ENCODE measurements at places on chromosomes 4 and X.
A peak's percentile ranks its signal among the peaks of the same experiment; 100 is the strongest.

GRCh38 chrX:107675823-107676555, 47.7 kb downstream of the PRPS1 start:
- no peak for DNase-seq

GRCh38 chr4:56704089-56704871, 23.2 kb upstream of the HOPX start:
- DNase-seq, result no peak

DNA sequence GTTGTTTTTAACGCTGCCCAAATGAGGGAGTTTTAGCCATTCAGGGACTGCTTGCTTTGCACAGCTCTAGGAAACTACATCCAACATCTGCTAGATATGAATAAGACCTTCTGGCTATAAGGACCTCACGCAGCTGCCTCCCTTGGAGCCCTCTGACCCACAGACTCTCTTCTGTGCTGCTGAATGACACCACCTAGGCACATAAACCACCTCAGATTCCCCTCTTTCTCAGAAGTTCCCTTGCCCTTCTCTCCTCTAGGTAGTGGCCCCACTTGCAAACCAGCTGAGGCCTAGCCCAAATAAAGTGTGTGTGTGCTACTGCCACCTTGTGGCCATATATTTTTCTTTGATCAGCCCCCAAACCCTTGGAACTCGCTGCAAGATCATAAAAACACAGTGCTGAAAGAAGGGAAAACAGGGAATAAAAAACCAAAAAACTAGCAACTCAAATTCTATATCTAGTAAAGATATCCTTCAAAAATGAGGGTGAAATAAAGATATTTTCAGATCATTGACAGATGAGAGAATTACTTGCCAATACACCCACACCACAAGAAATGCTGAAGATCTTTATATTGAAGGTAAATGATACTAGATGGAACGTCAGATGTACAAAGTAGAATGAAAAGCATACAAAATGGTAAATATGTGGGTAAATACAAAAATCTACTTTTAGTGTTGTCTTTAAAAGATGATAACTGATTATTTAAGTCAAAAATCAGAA, 265.9 kb downstream of the ADAMTS3 start:
- peak; percentile 3 for DNase-seq

DNA sequence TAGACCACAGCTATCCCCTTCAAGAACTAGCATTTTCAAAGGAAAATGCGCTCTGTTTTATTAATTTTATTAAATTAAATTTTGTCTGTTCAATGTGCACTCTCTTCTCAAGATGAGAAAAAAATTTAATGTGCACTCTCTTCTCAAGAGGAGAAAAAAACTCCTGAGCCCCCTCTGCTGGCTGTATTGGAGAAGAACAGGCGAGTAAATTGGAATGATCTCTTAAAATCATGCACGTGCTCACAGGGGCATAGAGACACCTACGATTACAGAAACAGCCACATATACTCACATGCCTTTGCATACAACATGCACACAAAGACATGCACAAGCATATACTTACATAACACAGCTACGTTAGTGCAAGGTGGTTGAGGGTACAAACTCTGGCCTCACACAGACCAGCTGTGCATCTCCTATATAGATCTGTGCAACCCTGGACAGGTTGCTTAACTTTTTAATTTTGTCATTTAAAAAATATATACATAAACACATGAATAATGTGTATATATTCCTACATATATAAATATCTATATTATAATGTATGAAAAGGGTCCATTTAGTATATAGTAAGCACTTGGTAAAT, 176.2 kb upstream of the CXorf66 start:
- no peak for DNase-seq

DNA sequence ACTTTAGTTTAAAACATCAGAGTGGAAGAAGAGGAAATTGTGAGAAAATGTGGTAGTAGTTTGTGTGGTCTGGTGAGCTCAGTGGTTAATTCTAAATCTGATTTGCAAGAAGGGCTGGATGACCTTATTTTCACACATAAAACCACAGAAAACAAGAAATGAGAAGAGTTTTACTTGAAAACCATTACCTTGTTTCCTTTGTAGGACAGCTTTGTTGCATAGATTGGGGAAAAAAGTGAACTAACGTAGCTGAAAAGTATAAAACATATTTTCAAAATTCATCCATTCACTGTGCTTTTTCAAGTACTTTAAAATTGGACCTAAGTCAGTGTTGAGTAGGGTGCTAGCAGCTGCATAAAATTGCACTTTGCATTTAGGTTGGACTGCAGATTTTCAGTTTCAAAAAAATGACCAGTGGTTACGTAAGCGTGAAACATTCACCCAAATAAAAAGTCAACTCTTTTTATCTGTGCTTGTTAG, 211.3 kb downstream of the ARHGAP10 start:
- DNase-seq, result no peak

DNA sequence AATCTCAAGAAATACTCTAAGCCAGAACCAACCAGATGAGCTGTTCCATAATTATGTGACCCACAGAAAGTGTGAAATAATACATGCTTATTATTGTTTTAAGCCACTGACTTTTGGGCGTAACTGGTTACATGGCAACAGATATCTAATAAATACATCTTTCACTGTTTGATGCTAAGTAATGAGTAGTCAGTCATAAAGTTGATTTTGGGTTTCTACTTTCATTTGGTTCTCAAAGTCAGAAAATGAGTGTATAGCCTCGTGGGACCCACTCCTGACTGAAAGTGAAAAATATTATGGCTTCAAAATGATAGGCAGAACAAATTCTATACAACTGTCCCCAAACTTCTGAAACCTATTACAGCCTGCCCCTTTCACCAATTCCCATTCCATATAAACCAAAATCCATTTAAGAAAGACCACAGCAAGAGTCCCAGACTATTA, 88.0 kb upstream of the CBR4 start:
- DNase-seq, result no peak

- no peak for DNase-seq
Measured at GRCh38 chr4:121182296-121182695, 18.2 kb upstream of the TNIP3 start.

DNA sequence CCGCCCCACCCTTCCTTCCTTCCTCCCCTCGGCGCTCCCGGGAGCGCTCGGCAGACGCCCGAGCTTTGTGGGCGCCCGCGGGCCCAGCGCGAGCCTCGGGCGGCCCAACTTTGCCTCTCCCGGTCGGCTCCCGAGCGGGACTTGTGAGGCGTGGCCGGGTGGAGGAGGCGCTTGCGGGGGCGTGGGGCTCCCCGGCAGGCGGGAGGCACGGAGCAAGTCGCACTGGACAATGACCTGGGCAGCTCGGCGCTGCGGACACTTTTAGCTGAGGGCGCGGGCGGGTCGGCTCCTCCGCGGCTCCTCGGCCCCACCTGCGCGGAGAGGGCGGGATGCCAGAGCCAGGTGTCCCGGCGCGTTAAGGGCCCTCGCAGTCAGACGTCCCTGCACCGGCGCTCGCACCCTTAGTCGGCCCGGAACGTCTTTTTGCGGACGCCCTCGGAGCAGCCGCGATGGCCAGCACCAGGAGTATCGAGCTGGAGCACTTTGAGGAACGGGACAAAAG, 385 bp downstream of the DCLK2 start:
- no peak for DNase-seq

GRCh38 chrX:47941423-47941822, 62.4 kb downstream of the ZNF182 start:
- no peak for DNase-seq

GRCh38 chr4:13340672-13341071, 143.5 kb downstream of the RAB28 start:
- DNase-seq, result no peak

DNA sequence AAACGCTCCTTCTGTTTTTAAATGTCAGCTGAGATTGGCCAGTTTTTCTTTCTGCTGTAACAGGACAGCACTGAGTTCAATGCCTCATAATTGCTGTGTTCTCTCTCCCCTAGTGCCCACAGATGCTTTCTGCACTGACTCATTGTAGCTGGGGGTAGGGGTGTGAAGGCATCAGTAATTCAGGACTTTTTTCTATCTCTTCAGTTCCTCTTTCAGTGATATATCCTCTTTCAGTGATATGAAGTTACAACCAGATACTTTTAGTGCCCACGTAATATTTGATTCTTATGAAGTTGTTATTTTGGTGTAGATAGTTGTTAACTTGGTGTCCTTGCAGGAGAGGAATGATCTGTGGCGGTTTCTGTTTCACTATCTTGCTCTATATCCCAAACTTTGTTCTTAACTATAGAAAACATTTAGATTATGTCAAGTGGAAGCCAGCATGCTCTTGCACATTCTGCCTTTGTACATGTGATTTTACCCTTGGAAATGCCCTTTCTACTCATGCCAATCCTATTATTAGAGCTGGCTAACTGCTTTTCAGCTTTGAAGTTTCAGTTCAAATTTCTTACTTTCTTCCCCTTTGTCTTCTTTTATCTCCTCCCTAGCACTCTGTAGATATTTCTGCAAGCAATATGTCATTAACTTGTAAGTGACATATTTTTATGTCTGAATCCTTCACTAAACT, 1258.4 kb downstream of the FAM133A start:
- DNase-seq, result no peak

GRCh38 chr4:81601358-81601694, 129.6 kb upstream of the RASGEF1B start:
- DNase-seq, result no peak

GRCh38 chr4:79338148-79338547, 12.3 kb upstream of the NAA11 start:
- DNase-seq, result no peak

GRCh38 chr4:110616238-110617074, 6.4 kb downstream of the PITX2 start:
- DNase-seq, result no peak

DNA sequence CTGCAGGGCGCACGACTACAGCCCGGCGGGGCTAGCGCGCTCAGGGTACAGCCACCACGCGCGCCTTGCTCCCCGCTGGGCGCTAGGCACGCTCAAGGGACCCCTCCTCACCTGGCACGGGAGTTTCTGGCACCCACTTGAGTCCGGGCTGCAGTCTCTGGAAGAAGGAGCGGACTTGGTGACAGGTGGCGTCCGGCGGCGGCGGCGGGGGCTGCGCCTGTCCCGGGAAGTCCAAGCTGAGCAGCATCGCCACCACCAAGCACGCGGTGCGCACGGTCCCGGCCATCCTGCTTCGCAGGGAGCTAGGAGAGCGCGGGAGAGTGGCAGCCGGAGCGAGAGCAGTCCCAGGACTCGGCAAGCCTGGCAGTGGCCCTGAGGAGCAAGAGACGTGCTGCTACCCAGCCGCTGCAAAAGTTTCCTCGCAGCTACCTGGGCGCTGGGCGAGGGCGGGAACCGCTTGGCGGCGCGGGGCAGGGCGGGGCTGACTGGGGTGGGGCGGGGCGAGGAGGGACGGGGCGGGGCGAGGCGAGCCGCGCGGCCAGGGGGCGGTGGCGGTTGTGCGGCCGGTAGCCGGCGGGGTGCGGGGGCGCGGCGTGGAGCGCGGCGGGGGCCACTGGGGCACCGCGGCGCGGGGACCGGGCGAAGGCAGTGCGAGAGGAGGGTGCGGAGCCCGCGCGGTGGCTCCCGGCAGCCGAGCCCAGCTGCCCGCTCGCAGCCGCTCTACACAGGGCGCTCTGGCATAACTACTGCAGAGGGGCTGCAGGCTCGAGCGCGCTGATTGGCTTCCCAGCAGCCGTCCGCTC, at the start of gene GPC3:
TSS of gene GPC3 (minus strand) at position 431 of the 803 bp plus-strand sequence.
- no peak for DNase-seq

DNA sequence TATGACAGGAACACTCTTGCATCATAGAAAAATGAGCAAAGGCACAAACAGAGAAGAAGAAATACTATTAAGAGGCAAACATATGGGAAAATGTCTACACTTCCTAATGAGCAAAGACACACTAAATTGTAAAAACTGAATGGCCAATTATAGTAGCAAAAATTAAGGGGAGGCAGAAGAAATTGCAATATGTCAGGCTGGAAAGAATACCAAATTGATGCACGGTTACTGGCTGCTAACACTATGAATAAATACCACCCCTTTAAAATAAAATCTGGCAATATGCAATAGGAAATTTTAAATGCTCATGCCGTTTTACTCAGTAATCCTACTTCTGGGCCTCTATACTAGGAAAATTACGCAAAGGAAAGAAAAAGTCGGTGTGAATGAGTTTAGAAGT, 16.0 kb upstream of the PIN4 start:
- no peak for DNase-seq

DNA sequence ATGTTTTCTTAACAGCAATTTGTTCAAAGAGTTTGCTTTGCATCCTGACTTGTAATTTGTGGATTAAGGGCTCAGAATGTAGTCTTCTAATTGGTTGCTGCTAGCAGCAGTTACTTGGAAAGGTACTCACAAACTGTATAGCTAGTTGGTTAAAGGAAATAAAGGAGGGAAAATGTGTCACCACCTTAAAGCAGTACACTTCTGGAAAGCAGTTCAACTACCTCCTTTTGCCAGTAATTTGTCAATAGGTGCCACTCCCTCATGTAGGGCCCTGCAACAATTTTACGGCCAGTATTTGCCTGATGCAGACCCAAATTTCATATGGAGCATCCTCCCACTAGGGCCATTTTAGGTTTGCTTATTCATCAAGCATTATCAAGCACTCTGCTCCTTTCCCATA, 20.8 kb downstream of the AMOT start:
- no peak for DNase-seq

- no peak for DNase-seq
Measured at GRCh38 chr4:95641571-95641970, 92.8 kb upstream of the UNC5C start.

GRCh38 chr4:138573246-138573645, 331.1 kb upstream of the SLC7A11 start:
- DNase-seq, result no peak

- no peak for DNase-seq
Measured at GRCh38 chr4:135210341-135210740, 1008.8 kb upstream of the PABPC4L start.

GRCh38 chr4:55791666-55792065, 27.9 kb upstream of the EXOC1L start:
- DNase-seq, result no peak

DNA sequence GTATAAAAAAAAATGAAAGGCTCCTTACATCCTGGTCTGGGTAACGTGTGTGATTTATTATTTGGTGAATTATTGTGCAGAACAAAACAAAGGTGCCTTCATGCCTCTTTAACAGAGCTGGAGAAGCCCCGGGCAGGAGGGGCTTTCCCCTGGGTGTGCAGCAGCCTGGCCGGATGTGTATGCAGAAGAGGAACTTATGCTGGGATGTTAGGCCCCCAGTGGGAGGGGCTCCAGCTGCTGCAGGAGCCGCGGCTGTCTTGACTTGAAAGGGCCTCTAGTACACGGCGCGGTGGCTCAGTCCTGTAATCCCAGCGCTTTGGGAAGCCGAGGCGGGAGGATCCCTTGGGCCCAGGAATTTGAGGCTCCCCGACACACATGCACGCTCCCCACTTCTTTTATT, 16.0 kb downstream of the CCNQ start:
- DNase-seq, result peak; percentile 18

GRCh38 chrX:74492720-74493201, 71.5 kb downstream of the SLC16A2 start:
- DNase-seq, result no peak
